Fibroblast of skin of right biceps (primary cell): ENCODE measurements at places on chromosomes 1 and 21.

GRCh38 chr1:207884266-207885029 lies 26.5 kb downstream of the CD34 start:
- no peak for DNase-seq

DNA sequence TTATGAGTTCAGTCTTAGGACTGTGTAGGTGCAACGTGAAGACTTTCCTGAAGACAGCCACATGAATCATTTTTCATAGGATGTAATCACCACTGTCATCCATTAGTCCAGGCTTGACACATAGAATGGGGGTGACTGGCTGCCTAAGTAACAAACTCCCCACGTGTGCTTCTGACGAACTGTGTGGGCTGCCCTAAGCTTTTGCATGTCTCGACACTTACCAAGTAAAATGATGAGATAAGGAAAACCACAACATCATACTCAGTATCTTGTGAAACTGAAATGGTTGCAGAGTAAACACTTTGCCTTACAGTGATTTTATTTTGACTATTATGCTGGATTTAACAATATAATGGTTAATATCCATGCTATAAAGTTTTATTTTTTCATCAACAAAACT lies 19.5 kb downstream of the ERG start:
- DNase-seq: peak; percentile 51

- DNase-seq: no peak
Observed at GRCh38 chr21:25420831-25421230, 186.4 kb downstream of the MRPL39 start.

- peak; percentile 72 for DNase-seq
Observed at GRCh38 chr1:172146141-172146850, 274.2 kb upstream of the C1orf105 start.

GRCh38 chr1:167221126-167221737 lies 546 bp downstream of the POU2F1 start:
- DNase-seq: no peak

DNA sequence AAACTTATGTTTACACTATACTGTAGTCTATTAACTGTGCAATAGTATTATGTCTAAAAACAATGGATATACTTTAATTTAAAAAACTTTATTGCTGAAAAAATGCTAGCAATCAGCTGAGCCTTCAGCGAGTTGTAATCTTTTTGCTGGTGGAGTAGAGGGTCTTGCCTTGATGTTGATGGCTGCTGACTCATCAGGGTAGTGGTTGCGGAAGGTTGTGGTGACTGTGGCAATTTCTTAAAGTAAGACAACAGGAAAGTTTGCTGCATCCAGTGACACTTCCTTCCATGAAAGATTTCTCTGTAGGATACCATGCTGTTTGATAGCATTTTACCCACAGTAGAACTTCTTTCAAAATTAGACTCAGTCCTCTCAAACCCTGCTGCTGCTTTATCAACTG lies 234.7 kb upstream of the CSF3R start:
- no peak for DNase-seq

- DNase-seq: no peak
Observed at GRCh38 chr1:56573311-56573710, 6.1 kb downstream of the PLPP3 start.
